Right kidney (tissue), 9 donors: ENCODE measurements at places on chromosomes 12 and 14.

GRCh38 chr14:44113769-44114730 is 393.0 kb downstream of the FSCB start:
- DNase-seq = no peak

DNA sequence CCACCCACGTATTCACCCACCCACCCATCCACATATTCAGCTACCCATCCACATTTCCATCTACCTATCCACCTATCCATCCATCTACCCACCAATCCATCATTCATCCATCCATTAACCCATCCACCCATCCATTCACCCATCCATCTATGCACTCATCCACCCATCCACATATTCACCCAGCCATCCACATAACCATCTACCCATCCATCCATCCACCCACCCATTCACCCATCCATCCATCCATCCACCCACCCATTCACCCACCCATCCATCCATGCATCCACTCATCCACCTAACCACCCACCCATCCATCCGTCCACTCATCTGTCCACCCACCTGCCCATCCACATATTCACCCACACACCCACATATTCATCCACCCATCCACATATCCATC is 70.5 kb downstream of the LGMN start:
- no peak for DNase-seq

DNA sequence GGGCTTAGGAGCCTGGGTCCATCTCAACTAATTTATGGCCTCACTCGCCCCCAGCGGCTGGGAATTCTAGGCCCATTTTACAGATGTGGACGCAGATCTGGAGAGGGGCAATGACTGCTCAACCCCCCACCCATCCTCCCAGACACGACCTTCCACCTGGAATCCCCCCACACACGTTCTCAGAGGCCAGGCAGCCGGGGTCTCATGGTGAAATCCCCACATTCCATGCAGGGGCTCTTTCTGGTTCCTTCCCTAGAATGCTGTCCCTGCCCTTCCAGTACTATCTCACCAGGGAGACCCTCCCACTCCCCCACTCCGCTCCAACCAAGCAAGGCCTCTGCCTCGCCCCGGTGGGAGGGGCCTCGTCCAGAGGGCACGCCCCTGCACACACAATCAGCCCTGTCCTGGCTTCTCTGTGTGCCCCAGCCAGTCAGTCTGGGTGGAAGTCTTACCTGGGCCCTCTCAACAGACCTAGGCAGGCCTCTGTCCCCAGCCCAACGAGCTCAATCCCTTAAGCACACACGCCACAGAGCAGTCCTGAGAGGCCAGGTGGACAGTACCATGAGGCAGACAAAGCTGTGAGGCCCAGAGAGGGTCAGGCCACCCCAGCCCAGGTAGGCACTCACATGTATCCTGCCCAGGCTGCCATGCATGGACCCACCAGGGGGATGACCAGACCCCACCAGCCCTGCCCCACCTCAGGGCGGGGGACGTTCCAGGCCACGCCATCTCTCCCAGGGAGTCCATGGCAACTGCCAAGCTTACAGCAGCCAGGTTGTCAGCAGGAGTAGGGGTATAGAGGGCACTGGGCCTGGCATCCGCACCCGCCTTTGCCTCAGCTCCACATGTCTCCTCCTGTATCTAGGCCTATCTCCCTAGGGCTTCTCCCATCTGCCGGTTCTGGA is 1.3 kb upstream of the ANKRD9 start:
- DNase-seq = peak; percentile 56

DNA sequence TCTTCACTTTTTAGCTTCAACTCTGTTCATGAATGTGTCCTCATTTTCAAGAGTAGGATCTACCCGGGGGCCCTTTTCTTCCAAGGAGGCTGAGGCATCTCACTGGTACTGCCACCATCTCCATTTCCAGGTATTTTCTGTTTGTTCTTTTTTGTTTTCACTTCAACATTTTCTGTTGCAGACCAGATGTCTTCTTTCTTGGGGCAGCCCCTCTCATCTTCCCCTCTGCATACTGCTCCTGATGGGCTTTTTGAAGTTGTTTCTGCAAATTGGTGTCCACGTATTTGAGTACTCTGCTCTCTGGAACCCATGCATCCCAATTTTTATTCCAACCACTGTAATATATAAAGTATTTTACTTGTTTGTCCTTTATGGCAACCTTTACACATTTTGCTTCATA is 66.5 kb downstream of the LRP6 start:
- DNase-seq = no peak

- no peak for DNase-seq
Observed at GRCh38 chr12:124397807-124398577, 103.1 kb downstream of the RFLNA start.

DNA sequence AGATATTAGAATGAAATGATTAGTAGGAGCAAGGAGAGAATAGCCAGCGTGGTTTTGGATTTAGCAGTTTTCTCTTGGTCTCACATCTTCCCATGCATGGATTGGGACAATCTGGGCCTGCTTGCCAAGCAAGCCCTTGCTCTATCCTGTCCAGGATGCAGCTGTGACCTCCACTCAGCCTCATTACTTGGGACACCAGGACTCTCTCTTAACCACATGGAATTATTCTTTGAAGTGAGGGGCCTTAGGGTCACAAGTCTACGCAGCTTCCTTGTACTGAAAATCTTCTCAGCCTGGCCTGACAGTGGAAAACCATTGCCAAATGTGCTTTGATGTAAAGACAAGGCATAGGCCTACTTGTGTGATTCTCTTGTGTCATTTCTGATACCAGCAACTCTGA is 28.0 kb upstream of the DCN start:
- DNase-seq = no peak

GRCh38 chr14:94392510-94392935 is 4.1 kb upstream of the SERPINA1 start:
- DNase-seq = no peak

DNA sequence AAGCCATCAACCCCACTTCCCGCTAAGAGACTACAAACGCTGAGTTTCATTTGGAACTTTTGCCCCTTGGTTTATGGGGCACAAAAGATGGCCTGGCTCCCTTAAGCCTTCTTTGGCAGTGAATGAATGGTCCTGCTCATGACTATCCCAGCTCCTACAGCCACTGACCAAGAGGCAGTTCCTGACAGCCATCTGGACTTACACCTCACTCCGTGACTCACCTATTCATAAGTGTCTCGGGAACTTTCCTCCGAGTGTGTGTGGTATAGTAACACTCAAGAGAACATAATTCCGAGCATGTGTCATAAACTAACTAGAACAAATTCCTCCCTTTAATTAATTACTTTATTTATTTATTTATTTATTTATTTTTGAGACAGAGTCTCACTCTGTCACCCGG is 51.9 kb upstream of the NUDT4 start:
- DNase-seq = no peak

DNA sequence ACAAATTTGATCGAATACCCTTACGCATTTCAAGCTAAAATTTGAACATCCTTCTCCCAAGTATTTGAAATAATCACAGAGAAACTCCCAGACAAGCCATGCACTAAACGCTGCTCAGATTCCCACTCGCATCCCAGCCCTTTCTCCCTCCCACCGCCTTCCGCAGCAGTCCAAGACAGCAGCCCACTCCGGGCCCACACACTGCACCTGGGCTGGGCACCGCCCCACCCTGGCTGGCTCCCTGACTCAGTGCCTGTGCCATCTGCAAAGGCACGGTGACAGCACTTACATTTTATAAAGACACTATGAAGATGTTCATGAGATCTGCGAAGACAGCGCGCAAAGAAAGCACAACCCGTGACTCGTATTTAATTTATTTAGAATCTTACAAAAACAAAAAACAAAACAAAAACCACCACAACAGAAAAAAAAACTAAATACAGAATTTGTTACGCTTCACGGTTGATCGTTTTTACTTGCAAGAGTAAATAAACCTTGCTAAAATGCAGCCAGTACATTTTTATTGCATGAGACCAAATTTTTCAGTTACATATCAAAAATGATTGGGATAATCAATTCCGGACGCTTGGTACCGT is 17.2 kb upstream of the CDK2AP1 start:
- DNase-seq = no peak

GRCh38 chr12:53670308-53670707 is 5.6 kb downstream of the ATP5MC2 start:
- no peak for DNase-seq

DNA sequence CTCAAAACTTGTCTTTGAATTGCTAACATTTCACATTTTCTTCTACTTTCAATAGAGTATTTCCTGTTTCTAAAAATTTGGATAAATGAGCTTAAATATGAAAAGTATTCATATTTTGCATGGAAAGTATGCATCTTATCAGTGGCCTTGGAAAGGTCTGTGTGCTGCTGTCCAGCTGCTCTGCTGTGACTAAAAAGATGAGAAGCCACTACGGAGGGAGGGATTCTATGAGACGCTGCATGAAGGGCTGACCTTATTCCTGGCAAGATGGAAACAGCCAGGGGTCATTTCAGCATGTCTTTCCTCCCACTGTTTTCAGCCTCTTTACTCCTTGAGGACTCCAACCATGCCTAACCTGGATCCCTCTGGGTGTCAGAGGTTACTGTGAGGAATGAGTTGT is 13.0 kb downstream of the PIWIL1 start:
- no peak for DNase-seq

GRCh38 chr12:101592921-101593320 is 1.9 kb upstream of the MYBPC1 start:
- no peak for DNase-seq

DNA sequence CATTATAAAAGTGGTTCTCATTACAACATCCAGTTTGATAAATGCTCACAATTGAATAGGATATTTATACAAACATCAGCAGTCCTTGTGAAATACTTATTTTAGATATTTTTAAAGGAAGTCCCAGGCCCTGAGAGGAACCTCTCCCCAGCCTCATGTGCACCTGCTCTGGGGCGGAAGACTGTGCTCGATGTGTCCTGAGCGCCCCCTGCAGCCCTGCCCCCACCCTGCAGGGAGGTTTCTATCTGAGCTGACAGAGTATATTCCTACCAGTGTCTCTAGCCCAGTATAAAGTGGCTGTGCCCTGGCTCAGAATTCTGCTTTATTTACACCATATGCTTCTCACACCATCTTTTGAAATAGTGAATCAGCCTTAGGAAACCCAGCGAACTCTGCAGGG is 1349.1 kb downstream of the TMEM121 start:
- no peak for DNase-seq

DNA sequence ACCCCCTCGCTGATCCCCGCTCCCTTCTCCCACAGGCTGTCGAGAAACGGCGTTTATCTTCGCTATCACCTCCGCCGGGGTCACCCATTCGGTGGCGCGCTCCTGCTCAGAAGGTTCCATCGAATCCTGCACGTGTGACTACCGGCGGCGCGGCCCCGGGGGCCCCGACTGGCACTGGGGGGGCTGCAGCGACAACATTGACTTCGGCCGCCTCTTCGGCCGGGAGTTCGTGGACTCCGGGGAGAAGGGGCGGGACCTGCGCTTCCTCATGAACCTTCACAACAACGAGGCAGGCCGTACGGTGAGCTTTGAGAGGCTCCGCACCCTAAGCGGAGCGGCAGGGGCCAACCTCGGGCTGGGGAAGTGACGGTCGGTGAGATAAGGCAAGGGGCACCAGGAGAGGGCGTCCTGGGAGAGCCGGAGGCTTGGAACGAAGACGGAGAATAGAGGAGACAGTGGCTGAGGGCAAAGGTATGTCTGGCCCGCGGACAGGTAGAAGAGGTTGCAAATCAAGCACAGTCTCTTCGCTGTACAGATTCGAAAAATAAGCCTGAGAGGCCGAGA is 2.3 kb downstream of the WNT1 start:
- DNase-seq = no peak

DNA sequence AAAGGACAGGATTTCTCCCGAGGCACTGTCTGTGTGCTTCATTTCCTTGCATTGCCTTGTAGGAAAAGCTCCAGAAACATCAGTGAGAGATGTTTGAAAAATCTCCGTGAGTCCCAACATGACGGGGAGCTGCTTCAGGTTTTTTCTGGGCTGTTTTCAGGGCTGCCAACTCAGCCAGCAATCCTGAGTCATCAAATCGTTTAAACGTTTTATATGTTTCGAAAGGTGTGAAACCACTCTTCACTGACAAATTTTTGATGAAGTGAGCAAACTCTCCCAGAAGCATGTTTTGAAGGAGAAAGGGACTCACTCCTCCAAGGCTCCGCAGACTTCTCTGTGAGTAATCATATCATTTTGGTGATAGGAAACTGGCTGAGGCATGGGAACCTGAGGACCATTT is 240.5 kb downstream of the TMEM132C start:
- no peak for DNase-seq

DNA sequence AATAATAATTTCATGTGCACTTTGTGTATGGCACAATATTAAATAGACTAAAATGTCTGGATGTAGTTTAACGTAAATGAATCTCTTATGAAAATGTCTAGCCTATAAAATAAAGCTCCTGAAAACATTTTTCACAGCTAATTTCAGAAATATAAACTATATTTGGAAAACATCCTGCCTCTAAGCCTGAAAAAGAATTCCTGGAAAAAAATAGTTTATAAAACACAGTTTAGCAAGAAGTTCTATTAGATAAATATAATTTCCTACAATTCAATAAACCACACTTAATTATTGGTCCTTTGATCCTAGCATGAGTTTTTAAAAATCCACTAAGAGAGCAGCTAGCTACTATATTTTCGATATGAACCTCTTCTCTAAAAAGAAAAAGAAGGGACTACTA is 159.9 kb downstream of the ADAMTS20 start:
- no peak for DNase-seq

DNA sequence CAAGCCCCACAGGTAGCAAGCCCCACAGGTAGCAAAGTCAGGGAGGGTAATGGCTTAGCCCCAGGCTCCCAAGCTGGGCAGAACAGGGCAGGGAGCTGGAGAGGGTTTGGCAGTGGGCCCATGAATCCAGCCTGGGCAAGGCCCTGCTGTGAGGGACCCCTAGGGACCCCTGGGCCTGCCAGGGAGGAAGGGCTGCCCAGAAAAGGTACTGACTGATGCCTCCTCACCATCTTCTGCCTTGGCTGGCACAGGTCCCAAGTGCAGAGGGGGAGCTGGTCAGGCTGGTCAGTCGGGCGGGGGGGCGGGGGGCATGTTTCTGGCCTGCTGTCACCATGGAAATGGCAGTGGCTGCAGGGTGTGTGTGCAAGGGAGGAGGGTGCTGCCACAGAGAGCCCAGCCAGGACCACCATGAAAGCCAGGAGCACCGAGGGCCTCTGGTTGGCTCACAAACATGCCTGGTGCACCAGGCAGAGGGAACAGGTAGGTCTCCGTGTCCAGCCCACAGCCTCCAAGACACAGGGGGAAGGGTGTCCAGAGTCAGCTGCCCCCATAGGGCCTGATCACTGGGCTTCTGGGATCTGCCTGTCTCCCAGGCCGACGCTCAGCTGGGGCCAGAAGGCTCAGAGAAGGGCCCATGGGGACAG is 1.5 kb upstream of the CRIP2 start:
- DNase-seq = peak; percentile 43

- no peak for DNase-seq
Observed at GRCh38 chr12:49897276-49897675, 6.4 kb downstream of the FAIM2 start.

- no peak for DNase-seq
Observed at GRCh38 chr14:104016873-104017650, 68.4 kb upstream of the ASPG start.

- peak; percentile 70 for DNase-seq
Observed at GRCh38 chr14:103629503-103630121, 601 bp downstream of the KLC1 start.

GRCh38 chr14:102043251-102044025 is 43.4 kb downstream of the HSP90AA1 start:
- no peak for DNase-seq
